ENCODE measurements at places on chromosomes 3 and 15.

GRCh38 chr15:25930931-25931330, 67.8 kb upstream of the ATP10A start:
- no peak for DNase-seq

- no peak for DNase-seq
Observed at GRCh38 chr3:32175607-32176197, 62.8 kb upstream of the CMTM8 start.

DNA sequence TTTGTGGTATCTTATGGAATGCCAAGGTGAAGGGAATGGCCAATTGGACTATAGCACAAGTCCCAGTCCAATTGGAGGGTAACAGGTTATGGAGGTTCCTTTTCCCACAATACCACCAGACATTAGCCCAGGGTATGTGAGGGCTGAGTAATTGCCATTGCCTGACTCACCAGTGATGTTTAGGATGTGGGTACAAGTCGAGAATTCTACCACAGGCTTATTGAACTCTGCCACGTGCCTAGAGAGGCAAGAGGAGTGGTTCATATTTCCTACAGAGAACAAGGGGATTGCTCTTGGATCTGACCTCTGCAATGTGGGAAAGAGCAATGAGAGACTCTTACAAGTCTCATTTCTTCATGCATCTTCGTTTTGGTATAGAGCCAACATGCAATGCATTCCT, 85.0 kb upstream of the XCR1 start:
- DNase-seq, result no peak

- DNase-seq, result no peak
Observed at GRCh38 chr15:74505837-74506514, 35.0 kb upstream of the ARID3B start.

DNA sequence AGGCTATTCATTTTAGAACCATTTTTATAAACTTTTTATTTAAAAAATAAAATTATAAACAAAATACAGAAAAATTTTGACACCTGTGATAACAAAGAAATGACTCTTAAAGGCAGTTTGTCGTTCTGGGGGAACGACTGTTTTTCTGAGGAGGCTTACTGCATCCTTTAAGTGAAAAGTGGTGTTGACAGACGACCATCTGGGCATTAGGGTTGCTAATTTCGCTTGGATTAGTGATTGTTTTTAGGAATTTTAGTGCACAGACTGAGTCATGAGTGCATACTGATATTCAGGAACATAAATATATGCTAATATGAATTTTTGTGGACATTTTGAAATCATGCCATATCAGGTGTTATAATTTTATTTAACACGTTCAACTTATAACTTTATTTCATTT, 28.5 kb downstream of the OSTN start:
- DNase-seq, result no peak

DNA sequence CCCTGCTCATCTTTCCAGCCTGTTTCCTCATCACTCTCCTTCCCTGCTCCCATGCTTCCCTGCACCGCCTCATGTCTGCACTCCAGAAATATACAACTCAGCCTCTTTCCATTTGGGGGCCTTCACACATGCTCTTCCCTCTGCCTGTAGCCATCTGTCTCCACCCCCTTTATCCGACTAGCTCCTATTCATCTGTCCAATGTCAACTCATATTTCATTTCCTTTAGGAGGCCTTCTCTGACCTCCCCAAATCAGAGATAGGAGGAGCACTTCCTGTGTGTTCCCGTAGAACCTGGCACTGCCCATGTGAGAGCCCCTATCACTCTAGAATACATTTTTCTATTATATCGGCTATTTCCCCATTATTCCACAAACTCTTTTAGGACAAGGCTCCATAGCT, 10.6 kb downstream of the ATP8B4 start:
- DNase-seq, result no peak

DNA sequence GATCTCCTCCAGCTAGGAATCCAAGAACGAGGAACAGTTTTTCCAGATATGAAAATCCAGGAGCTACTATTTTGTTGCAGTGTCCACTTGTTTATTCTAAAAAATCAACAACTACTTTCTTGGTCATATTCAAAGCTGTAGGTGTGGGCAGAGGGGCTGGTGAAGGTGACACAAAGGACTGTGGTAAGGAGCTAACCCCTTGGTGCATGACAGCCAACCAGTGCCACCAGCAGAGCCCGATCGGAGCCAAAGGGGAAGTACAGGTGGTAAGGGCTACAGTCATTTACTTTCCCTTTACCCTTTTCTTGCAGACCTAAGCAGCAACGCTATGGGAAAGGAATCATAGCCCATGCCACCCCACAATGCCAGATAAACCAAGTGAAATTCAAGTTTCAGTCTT, 30.7 kb downstream of the PLA1A start:
- no peak for DNase-seq

GRCh38 chr3:58991026-58991425, 58.8 kb downstream of the CFAP20DC start:
- DNase-seq, result no peak

- DNase-seq, result no peak
Observed at GRCh38 chr3:37479981-37480380, 305.6 kb upstream of the LRRFIP2 start.

All from D721Med (cell line).